Hair follicular keratinocyte (primary cell): ENCODE measurements at places on chromosomes 6 and 20. TPM values are rescaled to one million over a fixed set of nuclear protein-coding genes. Genes with fewer than 3 reads are reported as not detected.

GSTA2 gene
- not detected in 2 replicates for total RNA-seq

DAAM2 gene
- total RNA-seq = 0.16 and 0.27 TPM in 2 replicates

PXDC1 gene
- total RNA-seq = 59.0 and 64.6 TPM in 2 replicates

CRISP2 gene
- total RNA-seq = not detected in 2 replicates

STX11 gene
- 0.15 and 0.16 TPM in 2 replicates for total RNA-seq

NNAT gene
- total RNA-seq = 0.30 TPM in 1 of 2 replicates, not detected in the other

IRAK1BP1 gene
- 2.4 and 2.7 TPM in 2 replicates for total RNA-seq

SLC39A7 gene
- total RNA-seq = 77.1 and 112 TPM in 2 replicates

PREX1 gene
- total RNA-seq = 0.08 and 0.76 TPM in 2 replicates

CASS4 gene
- not detected in 2 replicates for total RNA-seq

MUC21 gene
- total RNA-seq = not detected in 2 replicates

PGC gene
- not detected in 2 replicates for total RNA-seq

KHDC1 gene
- 2.0 and 2.2 TPM in 2 replicates for total RNA-seq

RAB32 gene
- total RNA-seq = 116 and 132 TPM in 2 replicates

EYS gene
- total RNA-seq = 0.16 and 0.27 TPM in 2 replicates

CAGE1 gene
- total RNA-seq = 0.27 TPM in 1 of 2 replicates, not detected in the other

ABHD12 gene
- total RNA-seq = 18.0 and 18.9 TPM in 2 replicates

BPIFB1 gene
- not detected in 2 replicates for total RNA-seq
